ENCODE measurements at places on chromosomes 4 and X.

- DNase-seq = no peak
These were observed 1.8 kb downstream of the CAMK2D start for GRCh38 chr4:113759696-113760093.

DNA sequence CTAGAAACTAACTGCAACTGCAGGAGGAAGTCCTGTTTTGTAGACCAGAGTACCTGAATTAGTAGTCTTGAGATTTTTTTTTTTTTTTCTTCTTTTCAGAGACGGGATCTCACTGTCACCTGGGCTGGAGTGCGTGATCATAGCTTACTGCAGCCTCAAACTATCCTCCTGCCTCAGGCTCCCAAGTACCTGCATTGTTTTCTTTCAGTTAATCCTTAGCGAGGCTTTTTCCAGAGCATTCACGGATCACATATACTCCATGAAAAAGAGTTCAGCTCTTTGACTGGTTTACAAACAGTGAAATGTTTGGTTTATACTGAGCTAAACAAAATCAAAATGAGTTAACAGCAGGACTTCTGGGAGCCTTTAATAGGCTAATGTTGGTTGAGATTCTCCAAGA, 45.8 kb downstream of the KLHL15 start:
- no peak for DNase-seq

DNA sequence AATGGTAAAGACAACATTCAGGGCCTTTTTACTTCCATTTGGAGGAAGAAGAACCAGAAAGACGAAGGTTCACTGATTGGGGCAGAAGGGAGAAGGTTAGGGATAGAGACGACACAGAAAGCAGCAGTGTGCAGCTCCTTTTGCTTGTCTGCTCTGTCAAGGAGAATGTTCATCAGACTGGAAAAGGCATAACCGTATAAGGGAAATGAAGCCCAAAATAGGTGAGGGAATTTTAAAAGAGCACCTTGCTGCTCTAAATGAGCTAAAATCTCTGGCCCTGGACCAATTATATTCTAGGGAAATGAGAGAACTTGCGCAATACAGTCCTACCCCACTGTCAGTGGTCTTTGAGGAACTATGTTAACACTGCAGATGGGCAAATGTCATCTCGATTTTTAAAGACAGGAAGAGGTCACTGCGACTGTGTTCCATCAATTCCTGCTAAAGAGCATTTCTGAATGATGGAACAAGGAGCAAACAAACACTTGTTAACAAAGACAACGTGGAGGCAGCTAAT, 909.8 kb upstream of the FTHL17 start:
- DNase-seq = no peak

DNA sequence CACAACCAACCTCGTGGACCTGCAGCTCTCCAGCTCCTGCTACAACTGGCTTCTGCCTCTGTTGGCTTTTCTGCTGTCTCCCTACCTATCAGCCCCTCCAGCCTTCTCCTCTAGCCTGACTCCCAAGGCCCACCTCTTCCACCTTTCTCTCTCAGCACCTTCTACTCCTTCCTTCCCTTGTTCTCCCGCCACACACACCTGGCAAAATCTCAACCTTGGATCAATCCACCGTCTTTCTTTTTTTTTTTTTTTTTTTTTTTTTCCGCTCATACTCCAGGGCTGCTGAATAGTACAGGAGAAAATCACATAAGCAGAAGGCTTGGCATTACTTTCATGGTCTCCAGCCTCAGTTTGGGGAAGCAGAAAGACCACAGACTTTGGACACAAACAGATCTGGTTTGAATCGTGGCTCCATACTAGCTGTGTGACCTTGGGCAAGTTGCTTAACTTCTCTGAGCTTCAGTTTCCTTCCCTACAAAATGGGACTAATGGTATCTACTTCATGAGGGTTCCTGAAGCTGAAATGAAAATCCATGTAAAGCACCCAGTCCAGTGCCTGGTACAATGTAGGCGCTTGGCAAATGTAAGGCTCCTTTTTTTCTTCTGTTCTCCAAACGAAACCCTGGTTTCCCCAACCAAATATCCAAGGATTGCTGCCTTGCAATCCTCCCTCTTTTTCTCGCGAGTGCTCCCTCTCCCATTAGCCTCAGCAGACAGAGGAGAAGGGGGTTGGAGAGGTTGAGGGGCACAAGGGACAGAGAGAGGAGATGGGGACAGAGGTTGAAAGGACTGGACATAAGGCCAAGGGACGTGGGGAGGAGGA, 1.7 kb downstream of the FGD1 start:
- no peak for DNase-seq

- DNase-seq = no peak
These were observed 2.0 kb downstream of the ANXA3 start for GRCh38 chr4:78553529-78554060.

GRCh38 chr4:173753408-173753807, 223.4 kb upstream of the HAND2 start:
- DNase-seq = no peak

GRCh38 chr4:10083331-10083771, 33.2 kb downstream of the WDR1 start:
- DNase-seq = no peak

DNA sequence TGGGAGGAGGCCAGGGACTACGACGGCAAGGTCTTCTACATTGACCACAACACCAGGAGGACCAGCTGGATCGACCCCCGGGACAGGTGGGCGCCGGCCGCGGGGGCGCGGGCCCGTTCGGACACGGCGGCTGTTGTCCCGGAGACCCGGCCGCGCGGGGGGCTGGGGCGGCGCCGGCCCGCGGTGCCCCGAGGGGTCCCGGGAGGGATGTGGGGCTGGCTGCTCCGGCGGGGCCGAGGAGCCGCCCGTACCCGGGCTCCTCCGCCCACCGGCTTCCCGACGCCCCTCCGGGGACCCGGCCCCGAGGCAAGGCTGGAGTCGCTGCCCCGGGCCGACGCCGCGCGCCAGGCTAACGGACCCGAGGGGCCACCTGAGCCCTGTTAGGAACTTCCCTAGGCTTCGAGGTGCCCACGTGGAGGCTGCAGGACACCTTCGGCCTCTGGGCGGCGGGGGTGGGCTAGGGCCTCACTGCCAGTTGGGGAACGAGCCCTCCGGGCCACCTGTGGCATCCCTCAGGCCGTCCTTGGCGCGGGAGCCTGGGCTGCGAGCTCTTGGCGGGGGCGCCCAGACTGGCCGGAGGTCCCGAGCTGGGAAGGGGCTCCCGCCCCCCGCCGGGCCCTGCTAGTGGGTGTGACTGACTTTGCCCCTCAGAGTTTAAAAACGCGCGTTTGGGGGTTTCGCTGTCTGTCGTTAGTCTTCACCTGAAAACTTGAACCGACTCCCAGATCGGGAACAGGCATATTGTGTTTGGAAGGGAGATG, 660 bp downstream of the WWC2 start:
- peak; percentile 76 for DNase-seq
